ENCODE measurements at places on chromosomes 12 and 14. TPM values are rescaled to one million over a fixed set of nuclear protein-coding genes. Genes with fewer than 3 reads are reported as not detected.

The HCAR3 gene
- total RNA-seq, result not detected

- DNase-seq, result peak; percentile 85
These were observed 25.3 kb upstream of the GPR132 start for GRCh38 chr14:105090493-105091053.

GRCh38 chr12:53659011-53659551, 16.8 kb downstream of the ATP5MC2 start:
- DNase-seq, result peak; percentile 66

DNA sequence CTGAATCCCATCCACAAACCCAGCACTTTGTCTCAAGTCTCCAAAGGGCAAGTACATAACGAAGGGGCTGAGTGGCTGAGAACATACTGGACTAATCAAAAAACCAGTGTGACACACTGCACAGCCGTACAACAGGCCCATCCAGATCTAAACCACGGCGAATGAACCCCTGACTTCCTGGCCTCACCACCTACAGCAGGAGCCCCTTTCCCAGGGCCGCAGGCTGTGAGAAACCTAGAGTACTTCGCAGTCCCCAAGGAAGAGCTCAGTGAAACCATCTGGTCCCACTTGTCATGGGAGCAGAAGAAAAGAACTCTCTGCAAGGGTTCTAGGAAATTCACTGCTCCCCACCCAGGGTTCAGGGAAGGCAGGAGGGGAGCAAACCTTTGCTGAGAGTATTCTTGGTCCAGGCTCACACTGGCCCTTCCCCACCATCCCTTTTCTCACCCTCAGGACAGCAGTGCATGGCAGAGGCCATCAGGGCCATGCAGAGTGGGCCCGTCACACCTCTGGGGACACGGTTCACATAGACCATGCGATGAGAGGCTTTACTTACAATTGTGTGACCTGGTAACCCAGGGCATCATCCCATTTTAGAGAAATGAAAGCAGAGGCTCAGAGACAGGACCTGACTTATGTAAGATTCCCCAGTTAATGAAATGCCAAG, 192.8 kb downstream of the BCL11B start:
- no peak for DNase-seq

The DNAI7 gene
- not detected for total RNA-seq

The KRT79 gene
- total RNA-seq, result not detected

All from myocyte (in vitro differentiated cells).